Kasumi-1 (cell line): ENCODE measurements at places on chromosomes 2 and 18.
A peak's percentile ranks its signal among the peaks of the same experiment; 100 is the strongest.

DNA sequence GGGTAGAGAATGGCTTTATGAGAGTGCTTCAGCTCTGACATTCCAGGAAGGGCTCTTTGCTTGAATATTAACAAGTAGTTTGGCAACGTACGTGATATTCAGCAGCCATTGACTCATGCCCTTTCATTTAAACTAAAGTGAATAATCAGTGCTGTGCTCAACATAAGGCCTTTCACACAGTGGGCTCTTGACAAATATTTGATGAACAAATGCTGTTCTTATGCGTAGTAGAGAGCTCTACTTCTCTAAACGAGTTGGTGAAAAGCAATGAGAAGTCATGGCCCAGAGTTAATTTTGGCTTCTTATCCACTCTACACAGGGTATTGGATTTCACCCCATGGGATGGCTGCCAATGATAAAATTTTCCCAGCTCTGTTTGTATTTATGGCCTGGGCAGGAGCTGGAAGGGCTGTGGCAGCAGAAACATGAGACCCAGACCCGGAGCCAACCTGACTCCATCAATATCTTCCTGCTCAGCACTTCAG, 338.9 kb downstream of the CCDC85A start:
- DNase-seq: no peak

DNA sequence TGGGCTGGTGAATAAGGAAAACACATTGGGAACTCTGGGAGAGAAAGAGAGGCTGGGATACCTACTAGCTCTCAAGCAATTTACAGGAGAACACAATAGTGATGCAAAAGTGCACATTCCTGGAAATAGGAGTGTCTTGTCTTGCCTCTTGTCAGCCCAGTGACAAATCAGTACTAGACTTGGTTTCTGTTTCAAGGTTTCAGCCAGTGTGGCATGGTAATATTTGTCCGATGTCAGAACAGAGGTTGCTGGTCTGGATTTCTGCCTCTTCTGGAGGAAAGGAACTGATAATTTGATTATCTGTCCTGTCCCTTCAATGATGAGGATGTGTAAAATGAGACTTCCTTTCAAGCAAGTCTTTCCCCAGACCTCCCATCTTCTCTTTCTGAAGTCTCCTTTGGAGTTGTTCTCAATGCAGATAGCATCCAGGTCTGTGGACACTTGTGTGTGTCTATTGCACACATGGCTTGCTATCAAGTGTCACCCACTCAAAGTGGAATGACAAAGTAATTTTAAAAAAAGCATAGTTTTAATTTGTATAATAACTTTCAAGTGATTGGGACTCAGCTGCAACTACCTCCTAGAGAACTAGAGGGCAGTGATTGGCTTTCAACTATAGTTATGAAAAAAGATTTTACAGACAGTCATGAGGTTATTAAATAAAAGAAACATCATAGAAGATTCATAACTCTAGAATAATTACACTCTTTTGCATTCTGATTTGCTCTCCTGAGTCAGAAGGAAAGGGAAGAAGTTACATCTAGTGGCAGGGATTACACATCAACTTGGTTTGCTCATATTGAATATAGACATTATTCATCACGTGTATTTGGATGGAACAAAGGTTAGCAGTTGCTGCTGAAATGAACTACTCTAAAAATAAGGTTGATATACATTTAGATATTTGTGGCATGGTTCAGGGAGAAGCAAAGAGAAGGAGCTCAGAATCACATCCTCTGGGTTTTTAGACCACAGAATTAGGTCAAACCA, 4.5 kb downstream of the GPR39 start:
- no peak for DNase-seq

DNA sequence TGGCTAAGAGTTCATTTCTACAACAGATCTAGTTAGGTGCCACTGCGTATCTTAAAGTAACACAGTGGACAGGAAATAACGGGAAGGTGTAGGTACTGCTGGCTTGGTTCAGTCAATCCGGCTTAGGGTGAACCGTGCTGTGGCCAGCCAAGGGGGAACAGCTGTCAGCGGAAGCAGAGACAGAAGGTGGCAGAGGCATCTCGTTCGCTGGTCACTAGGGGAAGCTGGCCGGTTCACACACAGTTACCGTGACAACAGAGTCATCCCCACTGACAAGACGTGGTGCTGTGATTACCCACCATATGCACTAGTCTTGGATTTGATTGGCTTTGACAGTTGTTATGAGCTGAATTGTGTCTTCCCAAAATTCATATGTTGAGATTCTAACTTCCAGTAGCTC, 58.8 kb upstream of the HDAC4 start:
- DNase-seq: no peak

DNA sequence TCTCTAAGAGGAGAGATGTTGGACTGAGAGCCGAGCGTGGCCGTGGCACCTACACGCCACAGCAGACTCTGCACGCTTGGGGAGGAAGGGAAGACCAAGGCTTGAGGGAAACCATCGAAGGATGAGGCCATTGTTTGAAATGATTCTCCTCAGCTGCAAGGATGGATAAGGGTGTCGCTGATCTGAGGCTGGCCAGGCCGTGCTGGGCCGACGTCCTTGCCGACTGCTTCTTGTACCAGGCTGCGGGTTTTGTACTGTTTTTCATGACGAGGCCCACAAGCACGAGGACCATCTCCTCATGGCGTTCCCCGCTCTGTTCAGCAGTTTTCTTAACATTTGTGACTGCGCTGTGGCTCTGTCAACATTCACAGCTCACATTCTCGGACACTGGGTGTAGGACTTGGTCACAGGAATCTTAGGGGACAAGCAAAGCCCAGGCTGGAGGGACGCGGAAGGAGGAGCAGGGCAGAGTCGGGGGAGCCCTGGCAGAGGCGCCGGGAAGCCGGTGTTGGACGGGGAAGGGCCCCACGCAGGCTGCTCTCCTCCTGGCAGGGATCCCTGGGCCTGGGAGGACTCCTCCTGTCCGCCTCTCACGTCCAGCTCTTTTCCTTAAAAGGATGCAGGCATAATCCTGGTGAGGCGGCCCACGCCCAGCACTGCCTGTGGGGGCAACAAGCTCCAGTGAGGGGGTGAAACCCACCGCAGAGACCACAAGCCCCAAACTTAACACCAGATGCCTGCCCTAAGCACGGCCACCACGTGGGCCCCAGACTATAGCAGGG, 259.0 kb upstream of the SALL3 start:
- no peak for DNase-seq

- DNase-seq: no peak
Measured at GRCh38 chr2:233250985-233251305, 528 bp upstream of the ATG16L1 start.

DNA sequence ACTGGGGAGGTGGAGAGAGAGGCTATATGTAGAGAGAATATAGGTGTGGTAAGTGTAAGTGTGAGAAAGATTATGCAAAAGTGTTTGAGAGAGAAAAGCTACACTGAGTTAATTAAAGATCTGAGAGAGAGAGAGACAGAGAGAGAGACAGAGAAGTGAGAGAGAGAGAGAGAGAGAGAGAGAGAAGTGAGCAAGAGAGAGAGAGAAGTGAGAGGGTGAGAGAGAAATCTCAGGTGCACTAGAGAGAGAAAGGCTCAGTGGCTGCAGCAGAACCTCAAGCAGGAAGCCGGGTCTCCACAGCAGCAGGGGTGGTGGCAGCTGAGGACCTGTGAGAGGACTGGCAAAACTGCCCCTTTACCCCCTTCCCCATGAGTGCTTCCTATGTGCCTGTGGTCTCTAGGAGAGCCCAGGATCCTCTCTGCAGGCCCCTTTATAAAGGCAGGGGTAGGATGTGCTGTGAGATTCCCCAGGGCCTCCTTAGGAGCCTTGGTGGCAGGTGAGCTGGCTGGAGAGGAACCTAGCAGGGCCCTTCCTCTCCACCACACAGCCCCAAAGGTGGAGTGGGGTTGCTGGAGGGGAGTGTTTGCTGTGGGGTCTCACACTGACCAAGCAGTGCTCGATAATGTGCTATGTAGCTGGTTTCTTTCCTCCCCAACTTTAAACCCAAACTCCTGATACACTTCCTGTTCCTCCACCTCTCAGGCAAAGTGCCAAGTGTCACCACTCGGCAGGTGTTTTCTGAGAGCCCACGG, 52.6 kb downstream of the SLC4A5 start:
- no peak for DNase-seq

DNA sequence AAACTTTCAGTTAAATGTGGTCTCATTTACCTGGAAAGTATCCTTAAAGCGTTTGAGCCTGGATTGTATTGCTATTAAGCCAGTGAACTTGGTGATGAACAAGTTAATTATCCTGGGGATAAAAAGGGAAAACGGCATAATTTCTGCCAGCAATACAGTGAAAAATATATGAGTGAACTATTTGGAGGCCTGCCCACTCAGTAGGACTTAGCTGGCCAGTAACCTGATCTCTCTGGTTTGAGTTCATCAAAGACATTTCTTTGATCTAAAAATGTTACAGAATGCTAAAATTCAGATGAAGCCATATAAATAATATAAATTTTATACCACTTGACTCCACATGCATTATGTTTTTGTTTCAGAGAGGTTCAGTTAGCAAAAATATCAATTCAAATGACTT, 241.1 kb upstream of the VWC2L start:
- no peak for DNase-seq

- no peak for DNase-seq
Measured at GRCh38 chr2:8639122-8639635, 42.7 kb upstream of the ID2 start.

DNA sequence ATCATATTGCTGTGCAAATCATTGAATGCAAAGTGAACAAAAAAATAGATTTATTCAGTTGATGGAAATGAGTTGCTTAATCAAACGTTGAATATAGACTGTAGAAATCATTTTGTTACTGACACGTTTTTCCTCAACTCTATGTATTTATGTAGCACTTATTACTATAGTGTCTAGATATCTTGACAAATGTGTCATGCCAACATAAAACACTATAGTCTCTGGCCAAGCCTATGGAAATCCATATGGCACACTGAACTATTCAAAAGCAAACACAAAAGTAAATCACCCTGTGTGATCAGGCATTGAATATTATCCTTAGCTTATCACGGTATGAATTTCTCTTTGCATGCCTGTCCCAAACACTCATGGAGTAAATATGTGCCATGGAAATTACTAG, 131.3 kb downstream of the ZNF804A start:
- no peak for DNase-seq

GRCh38 chr2:100742277-100743254, 77.4 kb upstream of the NPAS2 start:
- DNase-seq: no peak

- no peak for DNase-seq
Measured at GRCh38 chr2:169116993-169117392, 47.6 kb downstream of the DHRS9 start.

- DNase-seq: no peak
Measured at GRCh38 chr2:86417961-86418360, 23.2 kb upstream of the KDM3A start.

DNA sequence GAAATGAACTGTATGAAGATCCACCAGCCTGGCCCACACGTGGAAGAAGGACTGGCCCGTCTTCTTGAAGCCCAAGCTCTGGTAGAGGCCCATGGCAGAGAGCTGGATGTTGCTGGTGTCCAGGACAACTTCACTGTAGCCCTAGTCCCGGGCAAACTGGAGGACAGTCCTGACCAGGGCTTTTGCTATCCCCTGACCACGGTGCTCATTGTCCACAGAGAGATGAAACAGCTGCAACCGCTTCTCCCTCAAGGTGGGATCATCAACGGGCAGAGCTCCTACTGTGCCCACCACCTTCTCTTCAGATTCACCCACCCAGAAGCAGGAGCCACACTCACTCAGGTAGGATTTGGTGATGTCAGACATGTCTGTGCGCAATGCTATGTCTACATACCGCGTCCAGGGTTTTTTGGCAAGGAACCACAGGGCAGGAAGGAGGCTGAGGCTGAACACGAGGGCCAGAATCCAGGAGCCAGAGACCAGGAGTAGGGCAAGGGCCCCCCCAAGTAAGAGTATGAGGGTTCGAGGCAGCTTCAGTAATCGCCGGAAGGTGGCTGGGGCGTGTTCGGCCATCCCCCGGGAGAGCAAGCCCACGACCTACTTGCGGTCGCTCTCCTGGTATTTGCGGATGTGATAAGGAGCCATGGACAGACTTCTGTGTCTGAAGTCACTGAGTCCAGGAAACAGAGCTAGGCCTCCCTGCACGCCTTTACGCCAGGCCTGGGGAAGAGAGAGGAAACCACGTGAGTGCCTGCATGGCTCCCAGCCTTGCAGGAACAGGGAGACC, 36.3 kb downstream of the TPRKB start:
- DNase-seq: no peak

DNA sequence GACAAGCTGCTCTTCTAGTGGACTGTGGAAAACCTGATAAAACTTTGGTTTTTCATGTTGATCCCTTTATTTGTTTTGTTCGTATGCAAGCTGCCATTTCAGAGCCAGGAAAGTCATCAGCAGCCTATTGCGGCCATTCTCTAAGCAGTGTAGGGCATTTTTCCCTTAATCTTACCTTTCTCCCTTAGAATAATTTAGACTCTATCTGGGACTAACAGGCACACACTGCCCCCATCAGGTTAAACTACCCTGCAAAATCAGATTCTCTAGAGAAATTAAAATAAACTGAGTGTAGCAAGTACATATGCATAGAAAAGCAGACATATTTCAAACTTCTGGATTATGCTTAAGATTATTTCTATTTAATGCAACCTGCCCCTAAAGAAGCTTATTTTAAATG, 347.5 kb downstream of the METTL4 start:
- DNase-seq: peak; percentile 54

GRCh38 chr2:209426432-209426831, 2.6 kb downstream of the MAP2 start:
- no peak for DNase-seq

- no peak for DNase-seq
Measured at GRCh38 chr2:28415010-28415409, 22.4 kb downstream of the FOSL2 start.

GRCh38 chr2:134218414-134218813, 35.5 kb upstream of the MGAT5 start:
- DNase-seq: peak; percentile 24

DNA sequence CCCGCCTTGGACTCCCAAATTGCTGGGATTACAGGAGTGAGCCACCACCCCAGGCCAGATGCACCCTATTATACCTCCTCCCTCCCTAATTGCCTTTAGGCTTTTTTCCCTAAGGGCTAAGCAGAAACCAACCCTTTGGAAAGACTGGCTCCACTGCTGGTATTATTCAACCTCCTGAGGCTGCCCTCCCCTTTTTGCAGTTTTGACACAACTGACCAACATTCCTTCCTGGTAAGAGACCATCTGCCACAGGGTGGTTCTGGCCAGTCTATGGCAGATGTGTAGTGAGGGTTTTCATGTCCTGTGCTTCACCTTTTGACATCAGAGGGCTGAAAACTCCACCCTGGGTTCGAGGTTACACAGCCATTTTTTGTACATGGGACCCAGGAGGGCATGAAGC, 1785.3 kb upstream of the CELF4 start:
- no peak for DNase-seq

- DNase-seq: no peak
Measured at GRCh38 chr2:54904836-54905235, 145.4 kb downstream of the RTN4 start.

- DNase-seq: no peak
Measured at GRCh38 chr2:86302320-86302719, 35.1 kb downstream of the REEP1 start.

DNA sequence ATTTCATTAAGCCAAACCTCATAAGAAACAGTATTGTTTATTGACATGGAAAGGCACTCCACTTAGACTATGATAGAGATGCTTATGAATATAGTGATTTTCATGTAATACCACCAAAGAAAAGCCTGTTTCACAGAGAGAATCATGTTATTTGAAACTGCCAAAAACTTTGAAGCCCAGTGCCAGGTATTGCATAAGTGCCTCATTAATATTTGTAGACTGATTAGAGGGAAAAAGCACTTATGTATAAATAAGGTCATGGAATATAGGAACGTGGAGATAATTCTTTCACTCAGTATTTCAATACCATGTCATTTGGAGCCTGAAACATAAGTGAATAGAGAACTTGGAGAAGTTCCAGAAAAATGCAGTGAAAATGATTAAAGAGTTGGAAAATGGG, 162.6 kb upstream of the CRIM1 start:
- no peak for DNase-seq
